ENCODE measurements at places on chromosomes 1 and 21. TPM values are rescaled to one million over a fixed set of nuclear protein-coding genes. Genes with fewer than 3 reads are reported as not detected.

DNA sequence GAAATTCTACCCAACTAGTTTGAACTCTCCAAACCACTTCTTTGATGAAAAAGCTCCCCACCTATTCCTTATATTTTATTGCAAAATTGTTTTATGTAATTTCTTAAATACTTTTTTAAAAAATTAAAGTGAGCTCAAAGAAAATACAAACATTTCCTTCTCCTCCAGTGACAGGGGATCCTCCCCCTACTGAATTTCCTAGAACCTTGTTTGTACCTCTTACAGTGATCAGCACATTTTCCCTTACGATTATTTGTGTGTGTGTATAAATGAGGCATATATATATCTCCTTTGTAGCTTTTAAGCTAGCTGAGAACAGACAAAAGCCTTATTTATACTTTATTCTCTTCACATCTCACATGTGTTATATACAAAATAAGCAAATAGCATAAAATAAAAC, 44.4 kb downstream of the VAV3 start:
- DNase-seq, result no peak

DNA sequence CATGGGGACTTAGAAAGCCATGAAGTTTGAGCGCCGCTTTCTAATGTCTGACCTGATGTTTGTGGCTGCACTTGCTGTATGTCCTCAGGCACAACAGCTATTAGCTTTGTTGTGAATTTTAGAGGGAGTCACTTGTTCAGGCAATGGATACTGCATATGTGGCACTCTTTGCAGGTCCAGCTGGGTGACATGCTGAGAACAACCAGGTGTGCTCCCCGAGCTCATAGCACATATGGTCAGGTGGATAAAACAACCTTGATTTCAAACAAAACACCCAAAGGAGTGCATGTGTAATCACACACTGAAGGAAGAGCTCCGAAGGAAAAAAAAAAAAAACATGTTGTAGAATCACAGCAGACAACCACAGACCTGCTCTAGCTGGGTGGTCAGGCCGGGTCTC, 178.6 kb downstream of the BACH1 start:
- DNase-seq, result no peak

DNA sequence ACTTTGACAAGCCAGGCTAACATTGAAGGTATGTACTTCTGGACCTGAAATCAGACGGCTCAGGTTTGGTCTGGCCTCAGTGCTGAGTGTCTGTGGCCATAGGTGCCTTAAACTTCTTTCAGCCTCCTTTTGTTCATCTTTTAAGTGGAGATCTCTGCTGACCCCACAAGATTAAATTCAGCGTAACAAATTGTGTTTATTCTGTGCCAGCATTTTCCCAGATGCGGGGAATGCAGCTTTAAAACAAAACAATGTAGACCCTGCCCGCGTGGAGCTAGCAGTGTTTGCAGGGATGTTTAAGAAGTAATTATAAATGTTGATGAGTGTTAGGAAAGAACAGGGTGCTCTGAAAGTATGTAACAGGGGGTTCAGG, 923 bp downstream of the CAP1 start:
- DNase-seq, result no peak

GRCh38 chr1:92031281-92032110, 1.7 kb downstream of the EPHX4 start:
- no peak for DNase-seq

DNA sequence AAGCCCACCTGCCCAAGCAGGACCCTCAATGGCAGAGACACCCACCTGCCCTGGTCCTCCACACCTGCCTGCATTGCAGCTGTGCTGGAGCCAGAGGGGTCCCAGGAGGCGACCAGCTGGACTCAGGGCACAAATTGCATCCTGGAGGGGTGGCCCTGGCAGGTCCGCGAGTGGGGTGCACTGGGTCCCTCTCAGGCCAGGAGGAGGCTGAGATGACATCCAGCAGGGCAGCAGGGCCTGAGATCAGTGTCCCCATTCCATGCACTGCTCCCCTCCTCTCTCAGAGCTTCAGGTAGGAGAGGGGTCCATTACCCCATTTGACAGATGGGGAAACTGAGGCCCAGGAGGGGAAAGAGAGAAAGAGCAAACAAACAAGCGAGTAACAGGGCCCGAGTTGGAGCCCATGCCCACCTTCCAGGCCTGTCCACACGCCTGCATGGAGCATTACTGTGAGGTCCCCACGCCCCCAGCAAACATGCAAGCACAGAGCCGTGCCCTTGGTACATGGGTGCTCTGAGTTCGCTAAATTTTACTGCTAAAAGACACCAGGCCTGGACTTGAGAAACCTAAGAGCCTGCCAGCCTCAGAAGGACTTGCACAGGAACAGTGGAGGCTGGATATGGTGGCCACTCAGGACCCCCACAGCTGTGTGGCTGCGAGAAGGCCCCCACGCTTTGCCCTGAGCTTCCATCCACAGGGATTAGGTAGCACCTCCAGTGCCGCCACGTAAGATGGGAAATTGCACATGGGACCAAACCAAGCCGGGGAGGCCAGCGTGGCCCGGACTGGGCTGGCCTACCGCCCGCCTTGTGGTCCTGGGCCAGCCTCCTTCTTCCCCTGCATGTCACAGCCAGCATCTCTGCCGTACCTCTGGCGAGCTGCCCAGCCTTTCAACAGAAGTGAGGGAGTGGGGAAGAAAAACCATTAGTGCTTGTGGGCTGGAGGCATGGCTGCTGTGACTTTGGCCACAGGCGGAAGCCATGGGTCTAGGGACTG, 7.4 kb downstream of the WNT3A start:
- no peak for DNase-seq

GRCh38 chr1:179937668-179938254, 16.8 kb upstream of the CEP350 start:
- DNase-seq, result no peak

- DNase-seq, result no peak
Measured at GRCh38 chr1:152599934-152600333, at the start of gene LCE3C. Gene LCE3C (plus strand): TSS chr1:152600234. CDS start chr1:152600732, 498 bp downstream.

- DNase-seq, result no peak
Measured at GRCh38 chr1:67596674-67597073, 88.3 kb upstream of the GADD45A start.

DNA sequence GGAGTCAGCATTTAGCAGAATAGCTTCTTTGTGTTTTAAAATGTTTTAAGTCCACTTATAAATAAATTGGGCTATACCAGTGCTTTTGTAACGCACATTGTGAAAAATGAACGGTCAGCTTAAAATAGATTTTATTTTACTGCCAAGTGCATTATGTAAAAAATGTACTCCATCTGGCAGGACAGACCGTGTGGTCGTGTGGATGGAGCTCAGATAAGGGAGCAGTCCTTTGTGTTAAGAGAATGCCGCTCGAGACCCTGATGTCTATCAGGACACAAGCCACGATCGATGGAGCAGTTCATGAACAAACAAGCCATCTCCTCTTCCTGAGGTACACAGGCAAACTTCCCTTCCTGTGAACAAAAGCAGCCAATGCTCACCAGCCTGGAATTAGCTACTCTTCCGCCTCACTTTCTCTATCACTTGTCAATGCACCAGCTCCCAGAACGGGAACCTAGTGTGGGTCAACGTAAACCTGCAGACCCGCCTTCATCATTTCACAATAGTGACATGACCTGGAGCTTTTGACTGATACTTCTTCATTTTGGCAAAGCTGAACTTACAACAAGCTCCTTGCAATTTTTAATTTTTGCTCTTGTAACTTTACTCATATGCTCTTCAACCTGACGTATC, 243.5 kb downstream of the TGFB2 start:
- no peak for DNase-seq

GRCh38 chr1:30126848-30127247, 596.5 kb downstream of the MATN1 start:
- no peak for DNase-seq

- DNase-seq, result no peak
Measured at GRCh38 chr1:210598135-210598652, 269.5 kb downstream of the HHAT start.

GRCh38 chr1:230399321-230400006, 26.7 kb downstream of the PGBD5 start:
- no peak for DNase-seq

- DNase-seq, result no peak
Measured at GRCh38 chr1:110341872-110342331, 2.7 kb downstream of the RBM15 start.

- no peak for DNase-seq
Measured at GRCh38 chr1:235313931-235314678, 13.9 kb downstream of the ARID4B start.

GRCh38 chr1:226596531-226597165, 48.1 kb downstream of the STUM start:
- peak; percentile 86 for DNase-seq

- no peak for DNase-seq
Measured at GRCh38 chr1:86194491-86195034, 38.0 kb upstream of the COL24A1 start.

DNA sequence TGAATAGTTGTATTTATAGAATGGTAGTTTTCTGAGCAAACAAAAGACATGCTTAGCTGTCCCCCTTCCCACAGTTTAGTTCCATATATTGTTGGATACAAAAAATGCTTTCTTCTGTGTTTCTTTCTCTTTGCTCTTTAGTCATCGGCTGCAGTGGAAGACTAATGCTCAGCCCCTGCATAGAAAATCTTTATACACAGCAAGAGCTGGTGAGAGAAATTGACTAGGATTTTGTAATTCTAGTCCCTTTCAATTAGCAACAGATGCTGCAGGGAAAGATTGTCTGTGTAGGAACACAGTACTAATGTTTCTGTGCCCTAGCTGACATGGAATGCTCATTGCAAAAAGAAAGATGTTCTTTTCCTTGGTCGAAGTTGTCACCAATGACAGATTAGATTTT, 200.9 kb downstream of the RPS6KC1 start:
- DNase-seq, result no peak

DNA sequence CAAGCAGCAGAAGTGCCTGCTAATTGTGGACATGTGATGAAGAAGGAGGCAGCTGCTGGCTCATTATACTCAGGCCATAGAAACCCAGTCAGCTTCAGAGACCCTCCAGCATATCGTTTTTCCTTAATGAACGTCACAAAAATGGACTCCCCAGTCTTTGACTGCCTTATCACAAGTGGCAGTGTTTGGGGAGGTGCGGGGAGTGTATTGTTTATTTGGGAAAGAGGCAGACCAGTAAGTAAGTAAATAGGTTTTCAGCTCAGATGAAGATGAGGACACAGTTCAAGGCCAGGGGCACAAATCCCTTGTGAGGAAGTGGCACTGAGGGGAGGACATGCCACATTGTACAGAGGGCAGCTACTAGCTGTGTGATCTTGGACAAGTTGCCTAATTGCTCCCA, 43.5 kb upstream of the NRDC start:
- DNase-seq, result no peak

- DNase-seq, result no peak
Measured at GRCh38 chr1:222251847-222252246, 296.1 kb downstream of the HHIPL2 start.

DNA sequence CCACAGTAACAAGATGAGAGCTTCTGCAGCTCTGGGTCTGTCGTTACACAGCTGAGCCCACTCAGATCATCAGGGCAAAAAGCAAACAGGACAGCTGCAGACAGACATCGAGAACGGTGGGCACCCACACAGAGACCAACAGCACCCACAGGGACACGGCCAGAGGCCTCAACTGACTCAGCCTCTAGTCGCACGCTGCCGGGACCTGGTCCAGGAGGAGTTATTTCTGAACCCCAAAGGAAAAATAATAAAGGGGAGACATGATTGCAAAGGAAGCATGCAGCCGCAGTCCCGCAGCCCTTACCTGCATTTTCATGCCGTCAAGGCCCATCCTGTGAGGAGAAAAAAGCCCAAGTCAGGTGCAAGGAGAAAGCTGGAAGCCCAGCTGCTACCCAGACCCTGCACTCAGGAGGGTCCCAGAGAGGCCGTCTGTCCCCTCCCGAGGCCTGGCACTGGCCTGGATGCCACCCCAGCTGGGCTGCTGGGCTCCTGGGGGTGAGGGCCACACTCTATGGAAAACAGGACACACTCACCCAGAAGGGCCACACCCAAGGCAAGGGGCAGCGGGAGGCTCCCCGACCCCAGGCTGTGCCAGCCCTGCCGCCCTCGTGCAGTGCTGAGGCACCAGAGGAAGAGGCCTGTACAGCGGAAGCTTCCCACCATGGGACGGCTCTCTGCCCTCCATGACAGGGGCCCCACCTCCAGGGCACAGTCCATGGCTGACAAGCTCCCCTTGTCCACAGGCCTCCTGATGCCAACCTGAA, 15.7 kb downstream of the LSS start:
- peak; percentile 86 for DNase-seq

DNA sequence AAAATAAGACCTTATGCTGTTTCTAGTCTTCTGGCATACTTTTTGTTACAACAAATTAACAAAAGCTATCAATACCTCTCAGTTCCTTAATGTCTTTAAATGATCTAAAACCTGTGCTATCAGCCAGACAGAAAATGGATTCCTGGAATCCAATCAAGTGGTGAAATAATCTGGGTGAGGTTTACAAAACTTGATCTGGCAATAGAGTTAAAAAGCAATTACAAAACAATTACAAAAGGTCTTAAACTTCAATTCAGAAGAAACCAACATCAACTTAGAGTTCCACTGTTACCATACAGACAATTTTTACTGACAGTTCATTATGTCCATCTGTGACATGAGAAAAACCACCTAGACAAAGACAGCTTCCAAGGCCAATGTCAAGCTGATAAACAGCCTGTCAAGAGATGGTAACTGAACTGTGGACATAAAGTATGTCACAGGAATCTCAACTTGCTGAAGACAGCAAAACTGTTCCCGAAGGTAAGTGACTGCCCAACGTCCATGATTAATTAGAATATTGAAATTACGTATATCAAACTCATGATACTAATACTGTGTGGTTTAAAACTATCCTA, 17.4 kb downstream of the ZZZ3 start:
- DNase-seq, result no peak

- DNase-seq, result no peak
Measured at GRCh38 chr1:10188133-10188650, 22.2 kb upstream of the KIF1B start.

GRCh38 chr1:15525050-15526020, 1.3 kb upstream of the DNAJC16 start:
- no peak for DNase-seq

- DNase-seq, result no peak
Measured at GRCh38 chr1:43873851-43874250, 59.8 kb upstream of the ARTN start.

DNA sequence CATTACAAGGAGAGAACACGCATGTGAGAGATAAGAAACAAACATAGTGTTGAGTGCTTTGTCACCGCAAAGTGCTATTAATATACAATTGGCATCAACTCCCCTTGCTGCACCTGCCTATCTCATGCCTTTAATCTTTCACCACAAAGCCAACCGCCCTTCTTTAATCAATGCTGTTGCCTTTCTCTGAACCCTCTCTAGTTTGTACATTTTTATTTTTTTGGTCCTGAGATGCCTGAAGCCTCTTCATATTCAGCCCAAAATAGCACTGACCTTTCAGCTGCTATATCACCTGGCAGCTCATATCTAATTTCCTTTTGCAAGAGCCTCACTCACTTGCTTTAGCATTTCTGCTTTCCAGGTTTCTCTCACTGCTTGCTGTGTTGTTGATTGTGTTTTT, 504.7 kb downstream of the NUF2 start:
- DNase-seq, result no peak

- no peak for DNase-seq
Measured at GRCh38 chr1:92567211-92567868, 80.6 kb upstream of the GFI1 start.

- peak; percentile 55 for DNase-seq
Measured at GRCh38 chr1:30527511-30528140, 195.8 kb downstream of the MATN1 start.

Gene KAZN
- 30.1 TPM for total RNA-seq

Gene IL19
- not detected for total RNA-seq

Gene DSTYK
- total RNA-seq, result 12.6 TPM

Gene TNFRSF1B
- total RNA-seq, result not detected

Gene FAM151A
- not detected for total RNA-seq

Gene CHIA
- total RNA-seq, result not detected

Gene ACOT11
- total RNA-seq, result 0.41 TPM

Gene TMOD4
- 0.60 TPM for total RNA-seq

Gene HSPA6
- total RNA-seq, result 0.75 TPM

Gene AGTRAP
- total RNA-seq, result 19.8 TPM
